ENCODE measurements at places on chromosomes 1 and 21.

DNA sequence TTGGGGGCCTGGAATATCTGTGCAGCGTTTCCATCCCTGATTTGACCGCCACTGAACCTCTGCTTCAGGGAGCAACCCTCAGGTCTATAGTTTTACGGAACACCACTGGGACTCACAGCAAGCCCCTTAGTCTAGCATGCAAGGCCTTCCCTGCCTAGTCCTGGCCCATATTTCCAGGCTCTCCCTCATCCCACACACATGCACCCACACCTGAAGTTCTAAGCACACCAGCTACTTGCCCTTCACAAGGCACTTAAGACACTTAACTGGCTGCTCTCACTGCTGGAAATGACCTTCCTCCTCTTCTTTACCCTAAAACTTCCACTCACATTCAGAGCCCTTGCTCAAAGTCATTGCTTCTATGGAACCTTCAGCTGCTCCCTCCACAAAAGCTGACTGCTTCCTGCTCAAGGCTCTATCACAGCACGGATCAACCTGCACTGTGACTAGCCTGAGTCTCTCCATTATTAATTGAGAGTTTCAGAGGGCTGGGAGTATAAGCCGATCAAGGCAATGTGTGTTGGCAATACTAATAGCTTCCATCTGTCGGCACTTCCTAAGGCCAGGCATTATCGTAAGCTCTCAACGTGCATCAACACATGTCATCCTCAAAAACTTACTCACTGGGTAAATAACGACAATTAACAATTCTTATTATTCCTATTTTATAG is 84.3 kb downstream of the RRAGC start:
- no peak for DNase-seq

DNA sequence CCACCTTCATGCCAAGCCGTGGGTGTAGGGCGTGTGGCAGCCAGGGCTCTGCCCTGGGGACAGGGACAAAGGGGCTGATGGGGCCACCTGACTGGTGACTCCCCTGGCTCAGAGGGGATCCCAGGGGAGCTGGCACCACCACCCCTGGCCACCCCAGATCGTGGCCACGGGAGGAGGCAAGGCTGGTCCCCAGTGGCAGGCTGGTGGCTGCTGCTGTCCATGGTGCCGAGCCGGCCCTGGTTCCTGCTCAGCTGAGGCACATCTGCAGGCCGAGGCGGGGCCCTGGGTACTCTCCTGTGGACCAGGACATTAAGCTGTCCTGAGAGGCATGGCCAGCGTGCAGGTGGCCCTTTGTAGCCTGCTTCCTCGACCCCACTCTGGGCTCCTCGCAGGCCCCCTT is 6.5 kb downstream of the PLCH2 start:
- DNase-seq: no peak

DNA sequence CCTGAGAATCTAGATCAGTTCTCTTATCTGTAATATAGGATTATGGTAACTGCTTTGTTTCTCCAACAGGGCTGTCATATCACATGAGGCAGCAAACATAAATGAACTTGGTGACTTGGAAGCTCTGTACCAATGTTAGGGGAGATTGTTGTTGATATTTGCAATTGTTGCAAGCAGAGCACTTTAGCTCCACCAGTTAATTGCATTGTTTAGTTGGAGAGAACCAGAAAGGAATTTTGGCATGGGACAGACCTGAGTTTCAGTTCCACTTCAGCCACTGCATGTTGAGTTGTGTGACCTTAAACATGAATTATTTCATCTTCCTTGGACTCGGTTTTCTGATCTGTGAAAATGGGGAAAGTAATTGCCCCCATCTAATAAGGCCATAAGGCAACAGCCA is 142.3 kb upstream of the JUN start:
- DNase-seq: no peak

GRCh38 chr1:41041614-41042270 is 20.2 kb upstream of the SLFNL1 start:
- no peak for DNase-seq

- DNase-seq: no peak
These were observed 132.8 kb downstream of the PGBD5 start for GRCh38 chr1:230293390-230293700.

DNA sequence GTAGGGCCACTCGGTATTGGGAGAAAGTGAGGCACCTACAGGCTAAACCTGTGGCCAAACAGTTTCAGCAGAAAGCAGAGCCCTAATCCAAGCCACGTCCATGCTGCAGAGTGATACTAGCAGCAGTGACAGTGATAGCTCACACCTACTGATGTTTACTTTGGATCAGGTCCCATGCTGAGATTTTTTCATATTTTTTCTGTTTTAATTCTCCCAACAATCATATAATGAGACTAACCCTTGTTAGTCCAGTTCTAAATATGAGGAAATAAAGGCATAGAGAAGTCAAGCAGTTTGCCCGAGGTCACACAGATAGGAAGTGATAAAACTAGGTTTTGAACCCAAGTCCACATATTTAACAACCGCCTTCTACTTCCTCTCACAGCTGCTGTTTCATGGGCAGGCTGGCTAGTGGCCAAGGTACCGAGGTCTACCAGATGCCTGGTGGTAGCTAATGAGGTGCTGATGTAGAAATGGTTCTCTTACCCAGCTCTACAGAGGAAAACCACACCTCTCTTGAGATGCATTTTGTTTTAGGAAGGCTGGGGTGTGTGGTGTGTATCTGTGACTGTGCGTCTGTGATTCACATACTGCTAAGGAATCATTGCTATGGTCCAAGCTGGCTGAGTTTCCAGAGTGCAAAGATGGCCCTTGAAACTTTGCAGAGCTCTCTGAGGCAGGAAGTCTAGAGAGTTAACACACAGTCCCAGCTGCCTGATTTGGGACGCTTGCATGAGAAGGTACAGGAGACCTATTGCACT is 80.3 kb upstream of the ARTN start:
- DNase-seq: no peak

DNA sequence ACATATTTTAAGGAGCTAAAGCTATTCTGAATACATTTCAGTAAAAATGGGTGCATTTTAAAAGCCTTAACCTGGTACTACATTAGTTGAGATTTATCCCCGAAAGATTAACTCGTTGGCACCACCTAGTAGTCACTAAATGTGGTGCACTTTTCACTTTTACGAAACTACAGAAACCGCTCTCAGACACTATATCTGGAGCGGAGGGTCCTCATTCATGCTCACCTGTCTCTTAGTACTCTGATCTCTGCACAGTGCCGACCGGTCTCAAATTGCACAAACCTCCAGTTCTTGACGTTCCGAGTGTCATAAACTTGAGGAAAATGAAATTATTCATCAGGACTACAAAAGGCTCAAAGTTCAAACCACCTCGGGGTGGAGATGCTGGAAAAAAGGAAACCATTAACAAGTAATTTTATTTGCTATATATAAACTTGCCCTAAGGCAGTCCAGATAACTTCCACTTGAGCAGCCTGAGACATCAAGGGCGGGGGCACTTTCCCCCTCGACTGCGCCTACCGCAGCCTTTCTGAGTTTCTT is 722 bp downstream of the LZIC start:
- DNase-seq: no peak

DNA sequence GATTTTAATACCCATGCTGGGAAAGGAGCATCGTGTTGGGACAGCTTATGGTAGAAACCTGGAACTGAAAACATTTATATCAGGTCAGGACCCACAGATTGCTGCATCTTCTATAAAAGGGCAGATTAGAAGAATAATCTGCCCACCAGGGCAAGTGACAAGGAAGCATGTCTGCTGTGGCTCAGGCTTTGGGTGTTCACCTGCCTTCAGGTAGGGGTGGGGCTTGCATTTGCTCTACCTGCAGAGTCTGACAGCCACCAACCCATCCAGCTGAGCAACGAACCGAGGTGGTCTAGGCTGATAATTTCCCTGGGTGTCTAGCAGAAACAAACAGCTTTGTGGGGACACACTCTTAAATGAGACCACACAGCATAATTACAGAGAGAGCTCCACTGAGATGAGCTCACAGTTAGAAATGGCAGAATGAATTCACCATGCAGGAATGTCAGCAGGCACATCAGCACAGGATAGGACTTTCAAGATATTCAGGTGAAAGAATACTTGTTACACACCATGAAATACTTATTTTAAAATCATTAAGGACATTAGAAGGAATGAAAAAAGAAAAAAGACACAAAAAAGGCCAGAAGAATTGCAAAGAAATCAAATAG is 36.1 kb upstream of the B3GALT5 start:
- no peak for DNase-seq

DNA sequence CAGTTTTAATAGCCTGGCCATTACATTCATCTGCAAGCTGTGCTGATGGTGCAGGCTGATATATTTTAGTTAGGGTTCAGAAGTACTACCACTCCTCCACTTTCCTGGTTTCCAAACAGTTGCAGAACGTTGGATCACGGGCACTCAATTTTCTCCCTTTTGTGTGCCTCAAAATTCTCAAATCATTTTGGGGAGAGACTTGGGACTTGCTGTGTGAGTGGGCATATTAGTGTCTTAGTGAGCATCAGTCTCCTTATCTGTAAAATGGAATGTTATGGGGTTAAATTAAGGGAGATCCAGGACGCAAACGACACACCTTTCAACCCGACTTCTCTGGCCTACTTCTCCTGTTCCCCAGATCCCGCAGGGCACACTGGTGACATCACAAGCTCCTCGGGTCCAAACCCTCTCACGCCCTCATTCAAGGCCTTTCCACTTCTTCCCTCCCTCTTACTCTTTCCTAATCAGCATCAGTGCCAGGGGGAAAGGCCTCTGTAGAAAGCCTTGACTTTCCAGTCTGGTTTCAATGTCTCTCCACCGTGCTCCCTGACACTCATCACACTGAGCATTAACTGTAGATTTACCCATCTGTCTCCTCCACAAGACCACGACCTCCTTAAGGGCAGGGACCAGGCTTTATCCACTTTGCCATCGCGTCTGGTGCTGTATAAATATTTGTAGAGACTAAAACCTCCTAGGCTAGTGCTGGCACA is 1.2 kb downstream of the PIGP start:
- no peak for DNase-seq

GRCh38 chr1:81155131-81155530 is 645.6 kb upstream of the ADGRL2 start:
- no peak for DNase-seq

DNA sequence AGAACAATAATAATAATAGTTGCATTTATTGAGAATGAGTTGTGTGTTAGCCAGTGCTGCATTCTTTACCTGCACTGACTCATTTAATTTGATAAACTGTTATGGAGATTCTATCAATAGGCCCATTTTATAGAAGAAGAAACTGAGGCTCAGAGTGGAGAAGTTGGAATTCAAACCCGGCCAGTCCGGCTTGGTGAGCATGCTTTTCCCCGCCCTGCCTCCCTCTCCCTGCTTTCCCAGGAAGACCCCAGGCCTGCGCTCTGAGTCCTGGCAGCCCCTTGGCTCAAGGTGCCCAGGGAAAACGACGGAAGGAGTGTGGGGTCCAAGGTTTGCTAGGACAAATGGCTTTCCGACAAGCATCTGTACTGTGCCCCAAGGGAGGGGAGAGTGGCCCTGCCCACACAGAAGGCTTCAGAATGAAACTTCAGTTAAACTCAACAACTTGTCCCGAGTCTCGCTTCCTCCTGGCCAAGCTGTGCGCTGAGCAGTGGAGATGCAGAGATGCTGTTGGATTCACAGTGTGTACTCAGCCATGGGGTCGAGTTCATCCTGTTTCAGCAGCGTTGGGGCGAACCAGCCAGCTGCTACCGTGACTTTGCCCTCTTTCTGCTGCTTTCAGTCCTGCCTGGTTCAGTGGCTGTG is 23.3 kb upstream of the PADI6 start:
- no peak for DNase-seq

- DNase-seq: no peak
These were observed 109.1 kb upstream of the COL6A1 start for GRCh38 chr21:45872471-45872870.

DNA sequence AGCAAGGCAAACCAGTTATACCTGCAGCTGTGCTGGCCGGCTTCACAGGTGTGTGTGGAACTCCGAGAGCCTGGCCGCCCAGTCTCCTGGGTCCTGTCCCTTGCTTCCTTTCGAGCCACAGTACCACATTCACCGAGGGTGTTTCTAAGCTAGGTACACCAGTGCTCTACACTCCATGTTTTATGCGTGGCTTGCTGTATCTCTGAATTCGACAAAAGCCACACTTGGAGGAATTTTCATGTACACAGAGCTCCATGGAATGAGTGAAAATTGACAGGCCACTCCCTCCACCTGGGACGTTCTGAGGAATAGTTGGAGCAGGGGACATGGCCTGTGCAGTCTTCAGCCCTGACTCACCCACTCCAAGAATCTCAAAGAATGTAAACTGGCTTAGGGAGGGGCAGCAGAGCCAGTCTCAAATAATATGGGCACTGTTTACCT is 14.0 kb downstream of the ETS2 start:
- DNase-seq: no peak

- DNase-seq: peak; percentile 13
These were observed 49.4 kb upstream of the PARP1 start for GRCh38 chr1:226457307-226457712.

- DNase-seq: peak; percentile 3
These were observed 90.2 kb downstream of the DMRTA2 start for GRCh38 chr1:50332941-50333594.

DNA sequence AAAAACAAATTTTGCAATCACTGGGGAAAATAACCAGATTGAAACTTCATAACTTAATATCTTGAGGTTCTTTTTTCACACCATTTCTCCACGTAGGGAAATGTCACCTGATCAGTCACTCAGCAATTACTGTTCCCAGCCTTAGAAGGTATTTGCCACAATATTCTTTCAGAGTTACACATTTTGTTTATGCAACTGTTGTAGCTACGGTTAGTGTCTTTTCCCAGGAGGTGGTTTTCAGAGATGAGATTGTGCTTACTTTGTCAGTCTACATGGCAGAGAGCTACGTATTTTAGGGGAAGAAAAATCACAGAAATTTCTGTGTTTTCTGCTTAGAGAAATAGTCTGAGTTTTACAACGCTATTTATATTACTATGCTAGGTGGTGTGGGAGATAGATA is 792.8 kb upstream of the B3GALT2 start:
- no peak for DNase-seq

DNA sequence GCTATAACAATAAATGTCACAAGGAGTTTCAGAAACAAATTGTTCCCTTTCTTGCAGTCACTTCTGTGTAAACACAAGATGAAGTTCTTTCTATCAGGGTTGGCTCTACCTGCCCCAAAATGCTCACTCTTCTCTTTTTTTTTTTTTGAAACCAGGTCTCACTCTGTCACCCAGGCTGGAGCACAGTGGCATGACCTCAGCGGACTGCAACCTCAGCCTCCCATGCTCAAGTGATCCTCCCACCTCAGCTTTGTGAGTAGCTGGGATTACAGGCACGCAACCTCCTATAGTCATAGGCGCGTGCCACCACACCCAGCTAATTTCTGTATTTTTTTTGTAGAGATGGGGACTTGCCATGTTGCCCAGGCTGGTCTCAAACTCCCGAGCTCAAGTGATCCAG is 10.5 kb upstream of the CTNNBIP1 start:
- no peak for DNase-seq

DNA sequence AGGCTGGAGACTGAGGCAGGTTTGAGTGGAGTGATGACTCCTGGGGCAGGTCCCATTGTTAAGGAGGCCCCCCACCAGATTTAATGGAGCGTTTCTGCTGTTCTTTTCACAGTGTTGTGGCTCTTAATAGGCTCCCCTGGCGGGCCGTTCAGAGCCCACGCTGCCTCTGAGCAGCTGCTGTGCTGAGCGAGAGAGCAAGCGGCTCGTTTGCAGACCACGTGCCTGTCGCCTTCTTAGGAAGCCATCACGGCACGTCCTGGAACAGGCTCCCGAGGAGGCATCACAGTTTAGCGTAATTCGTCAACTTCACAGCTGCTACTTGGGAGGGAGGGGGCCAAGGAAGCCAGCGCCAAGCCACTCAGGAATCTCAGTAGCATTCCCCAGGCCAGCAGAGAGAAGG is 70.5 kb upstream of the CTTNBP2NL start:
- DNase-seq: no peak

Data from stimulated activated CD8-positive, alpha-beta memory T cell treated with anti-CD3 and anti-CD28 coated beads, Interleukin-2, amount 100 ng/mL, for 1 hour (primary cell).